Muscle of leg (tissue), 16 donors: ENCODE measurements at places on chromosomes 12 and 14. TPM values are rescaled to one million over a fixed set of nuclear protein-coding genes. Genes with fewer than 3 reads are reported as not detected.

The TEX52 gene
- not detected for total RNA-seq

GRCh38 chr12:42372154-42372791 is 46.3 kb downstream of the PPHLN1 start:
- peak; percentile 47 for DNase-seq

DNA sequence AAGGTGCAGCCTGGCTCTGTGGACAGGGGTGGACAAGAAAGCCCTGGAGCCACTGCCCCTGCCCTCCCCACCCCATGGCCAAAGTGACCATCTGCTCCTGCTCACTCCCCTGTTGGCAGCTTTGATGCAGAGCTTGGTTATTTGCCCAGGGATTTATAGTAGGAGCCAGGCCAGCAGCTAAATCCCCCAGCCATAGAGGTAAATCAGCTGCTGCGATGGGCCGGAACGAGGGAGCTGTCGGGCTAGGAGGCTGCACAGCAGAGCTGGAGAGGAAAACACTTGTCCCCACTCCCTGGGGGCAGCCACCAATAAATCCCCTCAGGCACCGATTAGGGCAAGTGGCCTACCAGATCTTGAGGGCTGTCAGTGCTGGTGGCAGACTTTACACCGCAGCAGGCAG is 26.0 kb downstream of the SMUG1 start:
- peak; percentile 64 for DNase-seq

DNA sequence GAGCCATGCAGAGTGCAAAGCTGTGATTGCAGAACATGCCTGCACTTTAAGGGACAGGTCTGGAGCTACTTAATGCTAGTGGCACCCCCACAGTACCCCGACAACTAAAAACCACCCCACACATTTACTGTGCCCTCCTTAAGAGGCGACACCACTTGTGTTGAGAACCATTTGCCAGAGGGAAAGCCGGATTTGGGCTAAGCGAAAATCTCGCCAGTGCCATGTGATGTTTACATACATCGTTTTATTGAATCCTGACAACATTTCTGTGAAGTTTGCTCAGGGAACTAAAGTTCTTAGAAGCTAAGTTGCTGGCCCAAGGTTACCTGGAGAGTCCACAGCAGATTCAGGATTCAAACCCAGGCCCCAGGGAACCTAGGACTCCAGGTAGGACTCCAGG is 119.0 kb upstream of the FKBP4 start:
- DNase-seq = no peak

- no peak for DNase-seq
These were observed 163.5 kb downstream of the KITLG start for GRCh38 chr12:88416786-88417185.

The A2M gene
- total RNA-seq = 233 TPM

DNA sequence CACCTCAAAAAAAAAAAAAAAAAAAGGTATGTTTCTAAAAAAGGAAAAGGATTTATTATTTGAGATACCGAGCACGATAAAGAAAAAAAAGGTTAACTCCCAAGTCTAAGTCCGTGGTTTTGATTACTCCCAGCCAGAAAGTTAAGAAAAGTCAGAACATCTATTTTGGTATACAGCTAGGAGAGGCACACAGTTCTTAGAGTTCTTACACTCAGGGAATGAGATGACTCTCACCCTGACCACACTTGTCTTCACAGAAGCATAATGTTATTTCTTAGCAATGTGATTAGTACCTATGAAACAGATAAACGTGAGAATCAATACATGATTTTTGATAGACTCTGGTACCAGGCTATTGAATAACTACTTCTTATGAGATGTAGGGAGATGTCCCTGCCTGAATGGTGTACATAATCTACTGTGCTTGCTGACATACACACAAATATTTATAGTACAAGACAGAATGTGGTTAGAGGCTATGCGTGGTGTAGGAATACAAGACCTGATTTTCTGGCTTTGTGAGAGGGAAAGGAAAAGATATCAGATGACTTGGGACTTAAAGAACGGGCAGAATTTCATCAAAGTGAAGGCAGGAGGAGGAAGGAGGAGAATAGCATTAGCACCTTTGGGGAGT is 31.6 kb downstream of the LIMA1 start:
- no peak for DNase-seq

DNA sequence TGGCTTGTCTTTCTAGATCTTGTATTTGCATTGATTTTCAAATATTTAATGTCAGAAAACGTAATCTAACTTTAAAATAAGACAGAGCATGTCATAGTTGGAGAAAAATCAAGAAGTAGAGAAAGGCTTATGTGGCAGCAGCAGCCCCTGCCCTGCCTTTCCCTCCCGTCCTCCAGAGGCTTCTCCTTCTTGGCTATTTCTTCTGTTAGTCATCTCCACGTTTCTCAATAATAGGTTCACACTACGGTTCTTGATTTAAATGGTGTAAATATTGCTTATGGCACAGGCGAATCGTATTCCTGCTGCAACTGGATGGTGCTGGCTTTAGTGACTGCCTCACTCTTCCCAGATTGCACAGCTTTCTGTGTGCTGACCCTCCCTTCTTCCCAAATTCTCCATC is 42.8 kb downstream of the SLC8B1 start:
- no peak for DNase-seq

DNA sequence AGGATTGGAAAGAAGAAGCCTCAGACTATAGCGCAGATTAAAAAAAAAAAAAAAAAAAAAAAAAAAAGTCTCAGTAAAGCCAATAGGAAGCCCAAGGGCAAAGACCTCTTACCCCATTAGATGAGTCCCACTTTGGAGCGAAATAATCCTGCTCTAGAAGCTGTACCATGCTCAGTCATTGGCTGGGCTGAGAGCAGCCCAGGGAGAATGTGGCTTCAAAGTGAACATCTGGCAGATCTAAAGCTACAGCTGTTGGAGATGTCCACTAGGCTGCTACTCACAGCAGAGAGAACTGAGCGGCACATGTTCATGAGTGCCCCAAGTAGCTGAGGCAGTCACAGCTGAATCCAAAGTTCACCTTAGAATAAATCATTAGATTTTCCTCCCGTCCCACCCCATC is 560.9 kb downstream of the MED13L start:
- peak; percentile 59 for DNase-seq

DNA sequence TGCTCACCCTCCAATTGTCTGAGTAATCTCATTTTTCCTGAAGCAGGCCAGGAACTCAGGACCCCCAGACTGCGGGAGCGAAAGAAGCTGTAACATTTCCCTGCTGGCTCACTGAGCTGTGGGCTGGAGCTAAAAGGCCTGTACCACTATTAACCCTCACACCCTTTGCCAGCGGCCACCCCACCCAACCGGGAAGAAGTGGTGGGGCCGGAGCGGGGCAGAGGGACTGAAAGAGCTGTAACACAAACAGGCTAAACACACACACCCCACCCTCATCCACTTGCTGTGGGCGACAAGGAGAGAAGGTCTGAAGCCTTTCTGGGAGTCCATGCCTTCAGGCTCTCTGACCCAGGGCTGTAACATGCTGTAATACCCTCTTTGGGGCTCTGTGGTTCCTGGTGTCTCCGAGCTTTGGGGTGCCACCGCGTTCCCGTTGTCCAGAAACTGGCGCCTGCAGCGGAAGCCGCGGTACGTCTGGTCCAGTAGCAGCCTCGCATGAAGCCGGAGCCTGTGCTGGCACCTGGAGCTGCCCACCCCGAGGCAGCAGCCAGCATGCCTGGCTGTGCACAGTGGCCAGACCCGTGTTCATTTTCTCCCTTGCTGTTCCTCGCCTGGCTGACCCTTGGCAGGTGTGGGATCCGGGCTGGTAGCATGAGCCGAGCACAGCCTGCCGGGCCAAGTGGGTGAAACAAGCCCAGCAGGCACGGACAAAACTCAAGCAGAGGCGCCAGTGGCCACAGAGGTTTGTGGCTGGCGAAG is 345.5 kb upstream of the MGAT4C start:
- DNase-seq = no peak

The PNP gene
- total RNA-seq = 8.9 TPM

- no peak for DNase-seq
These were observed 141.2 kb downstream of the SYNE2 start for GRCh38 chr14:63993992-63994391.

- DNase-seq = peak; percentile 54
These were observed 826 bp upstream of the CACNA1C start for GRCh38 chr12:2051700-2052621.

DNA sequence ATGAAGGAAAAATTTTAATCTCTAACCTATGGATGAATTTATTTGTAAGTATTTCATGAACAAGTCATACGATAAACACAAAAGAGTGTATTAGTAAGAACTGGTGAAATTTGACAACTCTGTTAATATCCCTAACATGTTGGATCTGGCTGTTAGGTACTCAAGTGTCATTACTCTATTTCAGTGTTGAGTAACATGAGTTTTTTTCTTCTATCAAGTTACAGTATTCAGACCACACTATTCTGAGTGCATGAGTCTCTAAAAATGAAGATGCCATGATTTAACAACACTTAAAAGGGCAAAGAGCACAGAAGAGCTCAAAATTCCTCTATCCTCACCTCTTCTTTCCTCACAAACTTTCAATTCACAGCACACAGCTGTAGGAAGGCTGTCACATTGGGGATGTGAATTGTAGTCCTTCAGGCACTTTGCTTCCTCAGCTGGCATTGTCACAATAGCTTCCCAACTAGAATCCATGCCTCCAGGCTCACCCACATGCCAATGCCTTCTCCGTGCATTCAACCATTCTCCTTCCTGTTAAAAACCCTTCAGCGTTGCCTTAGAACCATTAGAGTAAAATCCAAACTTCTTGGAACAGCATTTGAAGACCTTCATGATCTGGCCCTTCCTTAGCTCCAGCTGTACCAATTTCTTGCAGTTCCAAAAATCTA is 73.7 kb upstream of the DBX2 start:
- no peak for DNase-seq

GRCh38 chr12:33988197-33988805 is 34.0 kb upstream of the ALG10 start:
- no peak for DNase-seq

The CLEC4C gene
- total RNA-seq = not detected

DNA sequence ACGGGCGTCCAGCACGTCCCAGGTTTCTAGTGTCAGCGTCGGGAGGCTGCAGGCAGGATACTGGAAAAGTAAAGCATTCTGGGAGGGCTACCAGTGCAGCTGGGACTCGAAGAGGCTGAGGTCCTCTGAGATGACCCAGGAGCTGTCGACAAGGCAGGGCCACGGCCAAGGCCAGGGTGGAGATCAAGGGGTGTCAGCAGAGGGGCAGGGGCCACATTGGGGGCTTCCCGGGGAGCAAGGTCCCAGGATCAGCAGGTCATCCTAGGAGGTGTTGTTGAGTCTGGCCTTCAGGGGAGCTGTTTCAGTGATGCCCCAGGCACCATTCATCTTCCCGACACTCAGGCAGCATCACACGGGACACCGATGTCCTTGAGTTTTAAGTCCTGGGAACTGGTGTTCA is 377.8 kb upstream of the SFSWAP start:
- DNase-seq = no peak

DNA sequence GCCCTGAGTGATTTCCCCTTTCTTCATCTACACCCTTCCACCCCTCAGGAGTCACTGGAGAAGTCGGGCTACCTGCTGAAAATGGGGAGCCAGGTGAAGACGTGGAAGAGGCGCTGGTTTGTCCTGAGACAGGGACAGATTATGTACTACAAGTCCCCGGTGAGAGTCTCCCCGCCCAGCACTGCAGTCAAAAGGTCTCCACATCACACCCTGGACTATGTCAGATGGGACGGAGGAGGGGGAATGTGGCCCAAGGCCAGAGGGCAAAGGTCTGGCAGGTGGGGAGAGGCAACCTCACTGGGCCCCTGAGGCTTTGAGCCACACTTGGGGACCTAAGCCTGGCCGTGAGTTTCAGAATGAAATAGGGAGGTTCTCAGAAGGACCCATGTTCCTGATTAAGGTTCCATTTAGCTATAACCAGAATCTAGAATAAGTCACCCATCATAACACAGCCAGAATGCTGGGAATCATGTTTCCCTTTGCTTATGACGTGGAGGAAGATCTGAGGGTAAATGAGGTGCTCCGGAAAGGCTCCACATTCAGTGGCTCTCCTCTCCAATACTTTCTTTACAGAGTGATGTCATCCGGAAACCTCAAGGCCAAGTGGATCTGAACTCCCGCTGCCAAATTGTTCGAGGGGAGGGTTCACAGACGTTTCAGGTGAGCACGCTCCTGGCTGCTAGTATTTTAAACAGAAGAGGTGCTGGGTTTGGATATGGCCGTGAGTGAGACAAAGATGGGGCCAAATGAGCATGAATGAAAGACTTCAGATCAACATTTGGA is 26.6 kb downstream of the PIGH start:
- no peak for DNase-seq

DNA sequence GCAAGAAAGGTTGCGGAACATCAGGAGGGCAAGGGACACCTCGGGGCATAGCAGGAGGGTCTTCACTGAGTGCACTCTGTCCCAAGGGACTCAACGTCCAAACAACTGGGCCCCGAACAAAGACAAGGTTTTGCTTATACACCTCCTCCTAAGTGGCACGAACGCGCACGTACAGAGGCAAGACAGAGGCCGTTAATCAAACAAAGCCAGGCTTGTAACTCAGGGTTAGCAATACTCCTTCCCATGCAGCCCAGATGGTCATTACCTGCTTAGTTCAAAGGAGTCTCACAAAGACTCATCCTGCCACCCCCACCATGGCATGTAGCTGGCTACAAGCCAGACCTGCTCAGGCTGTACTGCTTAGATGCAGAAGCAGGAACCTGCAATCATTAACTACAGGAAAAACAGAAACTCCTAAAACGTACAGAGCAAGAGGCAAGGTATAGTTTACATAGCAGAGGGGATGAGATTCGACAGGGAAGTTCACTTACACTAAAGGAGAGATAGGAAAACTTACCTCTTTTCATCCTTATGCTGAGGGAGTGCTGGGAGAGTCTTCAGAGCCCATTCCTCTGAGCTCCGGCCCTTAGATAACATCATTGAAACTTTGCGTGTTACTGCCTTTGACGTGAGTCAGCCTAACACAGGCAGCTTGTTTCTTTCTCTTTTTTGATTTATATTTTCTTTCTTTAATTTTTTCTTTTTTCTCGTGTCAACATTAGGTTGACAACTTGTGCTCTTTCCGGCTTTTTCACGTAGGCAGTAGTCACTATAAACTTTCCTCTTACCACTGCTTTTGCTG is 1319.1 kb downstream of the TMEM121 start:
- DNase-seq = no peak

DNA sequence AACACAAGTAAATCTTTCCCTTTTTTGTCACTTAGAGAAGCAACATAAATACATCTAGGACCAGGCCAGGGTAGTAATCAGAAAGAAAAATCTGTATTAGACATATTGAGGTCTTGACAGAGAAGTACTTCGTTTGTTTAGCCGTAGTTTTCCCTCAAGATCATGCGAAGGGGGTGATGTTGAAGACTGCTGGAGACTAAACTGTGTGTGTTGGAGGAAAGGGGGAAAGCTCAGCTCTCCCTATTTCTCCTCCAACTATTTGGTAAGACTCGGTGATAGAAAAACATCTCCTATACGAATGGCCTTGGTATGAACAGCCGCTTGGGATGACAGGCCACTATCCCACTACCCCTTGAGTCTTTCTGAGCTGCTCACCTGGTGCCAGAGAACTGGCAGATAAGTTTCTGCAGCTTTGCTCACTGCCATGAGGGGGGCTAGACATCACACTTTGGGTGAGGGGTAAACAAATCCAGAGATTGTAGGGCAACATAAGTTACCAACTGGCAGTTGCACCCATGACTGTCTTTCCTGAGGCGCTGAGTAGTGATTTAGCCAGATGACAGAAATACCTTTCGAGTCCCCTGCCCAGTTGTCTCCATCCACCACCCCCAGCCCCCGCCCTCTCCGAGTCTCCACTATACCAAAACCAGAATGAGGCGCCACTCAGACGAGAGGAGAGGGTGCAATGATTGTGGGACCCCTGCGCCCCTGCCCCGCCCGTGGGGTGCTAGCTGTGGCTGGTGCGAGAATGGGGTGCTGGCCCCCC is 685 bp downstream of the VAMP1 start:
- DNase-seq = no peak
